ENCODE measurements at places on chromosomes 5 and 9.

DNA sequence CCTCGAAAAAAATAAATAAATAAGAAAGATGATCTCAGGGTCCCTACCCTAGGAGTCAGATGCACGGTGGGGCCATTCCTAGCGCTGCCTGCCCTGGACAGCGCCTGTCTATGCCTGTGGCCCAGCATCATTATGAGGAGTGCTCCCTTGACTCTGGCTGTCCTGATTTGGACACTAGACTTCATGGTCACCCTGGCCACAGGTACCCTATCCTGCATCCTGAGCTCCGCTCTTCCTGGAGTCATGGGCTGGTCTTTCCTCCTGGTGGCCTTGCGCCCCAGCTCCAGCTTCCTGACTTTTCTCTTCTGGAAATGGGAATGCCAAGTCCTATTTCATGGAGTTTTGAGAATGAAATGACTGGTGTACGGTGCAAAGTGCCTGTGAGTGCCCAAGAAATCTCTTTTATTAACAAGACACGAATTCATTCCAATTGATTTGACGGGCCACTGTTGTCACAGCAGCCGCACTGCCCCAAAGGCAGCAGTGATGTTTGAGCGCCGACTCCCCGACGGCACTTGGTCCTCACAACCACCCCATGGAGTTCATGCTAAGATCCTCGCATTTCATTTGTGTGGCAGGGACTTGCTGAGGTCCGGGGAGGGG, 564 bp upstream of the AIF1L start:
- DNase-seq, result no peak

GRCh38 chr5:95780597-95780996, 41.9 kb downstream of the GLRX start:
- no peak for DNase-seq

DNA sequence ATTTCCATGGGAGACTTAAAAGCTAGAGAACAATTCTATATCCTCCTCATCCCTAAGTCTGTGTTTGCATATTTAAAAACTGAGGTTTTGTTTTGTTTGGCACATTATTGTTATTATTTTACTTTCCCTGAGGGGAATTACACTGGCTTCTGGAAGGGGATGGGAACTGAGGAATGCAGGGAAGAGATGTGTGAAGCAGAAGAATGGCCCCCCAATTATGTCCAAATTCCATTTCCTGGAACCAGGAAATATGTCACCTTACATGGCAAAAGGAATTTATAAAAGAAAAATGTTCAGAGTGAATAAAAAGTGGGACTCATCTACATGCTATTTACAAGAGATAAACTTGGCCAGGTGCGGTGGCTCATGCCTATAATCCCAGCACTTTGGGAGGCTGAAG, 129.8 kb downstream of the MARCHF11 start:
- DNase-seq, result no peak

DNA sequence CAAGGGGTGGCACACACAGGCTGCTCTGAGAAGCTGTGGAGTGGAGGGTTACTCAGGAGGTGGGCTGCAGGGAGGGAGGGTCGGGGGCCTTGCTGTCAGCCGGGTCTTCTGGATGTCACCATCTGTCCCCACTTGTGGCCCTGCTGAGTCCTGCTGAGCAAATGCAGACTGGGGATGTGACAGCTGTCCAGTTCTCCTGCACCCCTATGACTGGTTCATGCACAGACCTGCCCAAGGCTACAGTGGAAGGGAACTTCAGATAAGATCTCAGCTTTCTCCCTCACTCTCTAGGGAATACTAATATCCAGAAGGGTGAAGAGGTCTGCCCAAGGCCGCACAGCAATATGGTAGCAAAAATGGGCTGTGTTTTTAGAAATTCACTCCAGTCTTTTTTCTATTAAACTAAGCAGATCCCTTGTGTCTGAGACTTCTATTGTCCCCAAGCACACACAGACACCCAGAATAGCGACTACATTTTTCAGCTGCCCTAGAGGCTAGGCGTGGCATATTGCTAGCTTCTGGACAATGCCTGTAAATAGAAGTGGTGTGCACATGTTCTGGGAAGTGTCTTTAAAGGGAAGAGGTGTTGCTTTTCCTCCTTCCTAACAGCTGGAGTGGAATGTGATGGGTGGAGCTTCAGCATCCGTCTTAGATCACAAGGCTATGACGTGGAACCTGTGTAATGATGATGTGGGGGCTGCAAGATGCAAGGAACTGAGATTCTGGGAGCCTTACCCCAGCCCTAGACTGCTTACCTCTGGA, 51.1 kb upstream of the TBC1D2 start:
- no peak for DNase-seq

DNA sequence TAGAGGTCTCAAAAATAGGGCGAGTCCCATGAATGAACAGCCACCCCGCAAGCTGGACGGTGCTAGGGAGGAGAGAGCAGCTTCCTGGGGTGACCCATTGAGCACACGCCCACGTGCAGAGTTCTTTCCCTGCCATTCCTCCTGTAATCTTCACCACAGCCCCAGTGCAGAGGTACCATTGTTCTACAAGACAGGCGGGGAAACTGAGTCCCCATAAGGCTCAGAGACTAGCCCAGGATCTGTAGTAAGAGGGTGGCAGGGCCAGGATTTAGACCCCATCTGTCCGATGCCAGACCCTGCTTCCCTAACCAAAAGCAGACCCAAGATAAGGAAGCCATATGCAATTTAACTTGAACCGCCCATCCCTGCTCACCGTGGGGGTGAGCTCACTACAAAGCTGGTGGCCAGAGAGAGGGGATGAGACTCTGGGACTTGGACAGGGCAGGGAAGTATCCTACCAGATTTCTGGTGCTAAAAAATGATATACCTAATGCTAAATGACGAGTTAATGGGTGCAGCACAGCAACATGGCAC, 36.7 kb upstream of the ORM1 start:
- DNase-seq, result peak; percentile 53

DNA sequence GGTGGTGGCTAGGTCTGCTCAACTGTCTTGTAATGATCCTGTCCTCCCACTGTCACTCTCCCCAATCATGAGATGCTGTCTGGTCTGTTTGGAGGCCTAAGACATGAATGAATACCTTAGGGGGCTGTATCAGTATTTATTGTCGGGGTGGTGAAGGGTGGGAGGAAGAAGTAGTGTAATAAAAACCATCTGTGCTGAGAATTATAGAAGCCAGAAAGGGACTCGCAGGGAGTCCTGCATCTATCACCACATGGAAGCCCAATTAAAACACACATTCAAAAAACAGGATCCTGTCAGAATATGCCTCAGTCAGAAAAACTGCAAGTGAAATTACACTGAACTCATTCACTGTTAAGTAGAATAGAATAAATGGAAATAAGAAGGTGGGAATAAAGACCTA, 1134.3 kb upstream of the C9orf72 start:
- DNase-seq, result no peak

DNA sequence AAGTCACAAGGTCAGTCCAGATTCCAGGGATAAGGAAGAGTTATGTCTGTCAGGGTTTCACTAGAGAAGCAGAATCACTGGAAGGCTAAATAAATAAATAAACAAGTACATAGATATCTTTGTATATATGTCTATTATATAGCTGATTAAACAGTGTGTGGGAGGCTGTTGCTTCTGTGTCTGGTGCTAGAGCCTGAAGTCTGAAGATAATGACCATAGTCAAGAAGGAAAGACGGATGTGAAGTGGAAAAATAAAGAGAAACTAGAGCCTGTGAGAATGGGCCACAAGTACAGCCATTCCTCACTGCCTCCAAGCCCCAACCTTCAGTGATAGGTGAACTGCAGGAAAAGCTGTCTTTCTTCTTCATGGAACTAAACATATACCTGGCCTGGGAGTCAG, 4.1 kb upstream of the TMED7 start:
- no peak for DNase-seq

DNA sequence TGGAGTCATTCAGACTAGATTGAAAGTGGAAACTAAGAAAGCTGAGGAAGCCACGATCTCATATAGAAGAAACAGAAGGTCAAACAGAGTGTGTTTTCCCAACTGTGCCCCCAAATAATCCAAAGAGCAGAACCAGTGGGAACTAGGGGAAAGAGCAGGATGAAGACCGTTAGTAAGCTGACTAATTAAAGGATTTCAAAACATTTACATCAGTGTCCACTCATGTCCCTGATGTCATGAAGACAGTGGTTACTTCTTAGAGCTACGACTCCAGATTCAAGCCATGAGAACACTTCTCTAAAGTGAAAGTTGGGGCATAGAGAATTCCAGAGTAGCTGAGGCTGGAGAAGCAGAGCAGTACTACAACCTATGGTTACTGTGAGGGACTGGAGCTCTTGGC, 119.6 kb upstream of the SLC12A2 start:
- DNase-seq, result no peak

DNA sequence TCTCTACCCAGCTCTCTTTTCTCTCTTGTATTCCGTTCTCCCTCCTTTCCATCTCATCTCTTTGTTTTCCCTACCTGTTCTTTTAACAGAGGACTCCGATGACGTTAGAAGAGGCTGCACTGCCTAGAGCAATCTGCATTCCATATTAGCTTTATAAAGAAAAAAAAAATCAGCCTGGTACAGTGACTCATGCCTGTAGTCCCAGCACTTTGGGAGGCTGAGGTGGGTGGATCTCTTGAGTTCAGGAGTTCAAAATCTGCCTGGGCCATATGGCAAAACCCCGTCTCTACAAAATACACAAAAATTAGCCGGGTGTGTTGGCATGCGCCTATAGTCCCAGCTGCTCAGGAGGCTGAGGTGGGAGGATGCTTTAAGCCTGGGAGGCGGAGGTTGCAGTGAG, 49.0 kb downstream of the DAPK1 start:
- no peak for DNase-seq

DNA sequence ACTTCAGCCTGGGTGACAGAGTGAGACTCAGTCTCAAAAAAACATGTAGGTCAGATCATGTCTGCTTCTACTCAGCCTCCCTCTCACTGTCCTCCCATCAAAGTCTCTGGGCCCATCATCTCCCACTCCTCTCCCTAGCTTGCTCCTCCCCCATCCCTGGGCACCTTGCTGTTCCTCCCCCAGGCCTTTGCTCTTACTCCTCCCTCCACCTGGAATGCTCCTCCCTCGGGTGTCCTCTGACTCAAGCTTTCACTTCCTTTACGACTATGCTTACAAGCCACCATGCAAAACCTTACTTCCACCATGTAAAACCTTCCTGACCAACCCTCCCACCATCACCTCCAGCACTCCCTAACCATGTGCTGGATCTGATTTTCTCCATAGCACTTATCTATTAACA, 51.5 kb downstream of the MTMR12 start:
- DNase-seq, result no peak

DNA sequence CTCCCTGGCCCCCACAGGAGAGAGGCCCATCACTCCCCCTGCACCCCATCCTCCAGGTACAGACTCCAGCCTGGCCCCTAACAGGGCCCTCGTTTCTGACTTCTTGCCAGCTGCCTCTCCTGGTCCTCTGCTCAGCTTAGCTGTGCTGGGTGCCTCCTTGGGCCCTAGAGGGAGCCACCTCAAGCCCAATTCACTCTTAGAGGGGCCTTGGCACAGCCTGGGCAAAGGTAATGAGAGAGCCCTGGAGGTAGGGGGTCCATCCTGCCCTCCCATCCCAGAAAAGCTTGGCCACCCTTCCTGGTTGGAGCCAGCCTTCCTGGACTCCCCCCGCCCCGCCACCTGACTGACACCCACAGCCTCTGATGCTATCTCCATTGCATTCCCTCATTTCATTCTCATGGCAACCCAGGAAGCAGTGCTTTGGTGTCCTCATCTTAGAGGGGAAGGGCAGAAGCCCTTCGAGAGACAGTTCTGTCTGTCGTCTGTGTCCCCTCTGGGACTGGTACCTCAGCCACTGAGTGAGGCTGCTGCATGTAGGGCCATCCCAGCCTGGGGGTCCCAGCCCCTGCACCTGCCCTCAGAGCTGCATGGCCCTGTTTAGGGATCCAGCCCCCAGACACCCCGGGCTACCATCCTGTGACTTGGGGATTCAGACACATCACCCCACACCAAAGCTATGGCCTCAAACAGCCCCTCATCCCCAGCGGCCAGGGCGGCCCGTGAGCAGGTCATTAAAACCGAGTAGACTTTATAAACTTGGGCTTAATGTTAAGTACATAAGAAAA, 95.5 kb downstream of the BARX1 start:
- no peak for DNase-seq

- DNase-seq, result no peak
Observed at GRCh38 chr9:125650271-125650737, 56.7 kb downstream of the MAPKAP1 start.

- DNase-seq, result no peak
Observed at GRCh38 chr9:20242510-20243189, 379.6 kb downstream of the MLLT3 start.

DNA sequence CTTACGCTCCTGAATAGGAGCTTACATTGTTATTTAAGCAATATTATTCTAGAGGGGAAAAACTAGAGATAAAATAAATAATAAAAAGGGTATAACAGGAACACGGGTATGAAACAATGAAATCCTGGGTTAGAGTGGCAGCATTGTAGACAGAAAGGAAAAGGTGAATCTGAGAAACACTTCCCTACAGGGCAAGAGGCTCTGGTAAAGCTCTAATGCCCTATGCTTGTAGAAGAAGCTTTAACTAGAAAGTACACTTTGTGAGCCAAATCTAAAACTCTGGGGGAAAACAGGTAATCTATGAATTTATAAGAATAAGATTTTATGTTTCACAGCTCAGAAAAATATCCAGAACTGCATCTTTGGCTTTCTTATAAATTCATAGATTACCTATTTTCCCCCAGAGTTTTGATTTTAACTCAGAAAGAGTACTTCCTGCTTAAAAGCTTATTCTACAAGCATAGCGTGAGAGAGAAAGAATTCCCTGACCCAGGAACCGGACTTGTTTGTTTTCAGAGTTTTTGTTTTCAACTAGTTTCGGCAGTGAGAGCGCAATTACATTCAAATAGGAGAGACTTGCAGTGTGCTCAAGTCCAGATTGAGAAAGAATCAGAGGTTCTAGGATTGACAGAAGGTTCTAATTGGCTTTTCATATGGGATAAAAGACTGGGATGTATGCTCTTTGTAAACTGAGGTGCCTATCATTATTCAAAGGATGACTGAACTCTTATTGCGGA, 651.0 kb upstream of the RORB start:
- DNase-seq, result no peak

- no peak for DNase-seq
Observed at GRCh38 chr5:3836528-3836927, 240.9 kb downstream of the IRX1 start.
